Pulmonary artery endothelial cell (primary cell): ENCODE measurements at places on chromosomes 1 and 21. TPM values are rescaled to one million over a fixed set of nuclear protein-coding genes. Genes with fewer than 3 reads are reported as not detected.

Gene UQCRHL
- 2.4 and 4.7 TPM in 2 replicates for total RNA-seq

Gene BGLAP
- total RNA-seq: 0.13 and 0.32 TPM in 2 replicates

Gene EPHX1
- 7.1 and 12.4 TPM in 2 replicates for total RNA-seq

Gene PRAMEF7
- total RNA-seq: not detected in 2 replicates

Gene S100PBP
- 18.3 and 34.0 TPM in 2 replicates for total RNA-seq

Gene KCNJ6
- under 0.01 TPM in 2 replicates for total RNA-seq

Gene OR2T29
- total RNA-seq: not detected in 2 replicates

Gene OR2AK2
- total RNA-seq: not detected in 2 replicates

Gene CD48
- total RNA-seq: not detected in 2 replicates

Gene NBPF6
- total RNA-seq: not detected in 2 replicates

Gene OR2AJ1
- not detected in 2 replicates for total RNA-seq

Gene TMOD4
- not detected in 2 replicates for total RNA-seq

Gene TRIM17
- total RNA-seq: not detected in 2 replicates

Gene RNU1-3
- under 0.01 TPM in 2 replicates for total RNA-seq

Gene NCAM2
- total RNA-seq: 0.11 and 0.40 TPM in 2 replicates

Gene CSF3R
- not detected in 2 replicates for total RNA-seq
